ENCODE measurements at places on chromosomes 7 and 10.
A peak's percentile ranks its signal among the peaks of the same experiment; 100 is the strongest.

- DNase-seq, result peak; percentile 17
Measured at GRCh38 chr7:21028186-21028585, 241.5 kb upstream of the SP8 start.

GRCh38 chr10:58758321-58758720 is 245.6 kb downstream of the BICC1 start:
- DNase-seq, result no peak

GRCh38 chr10:126592901-126593300 is 77.6 kb downstream of the C10orf90 start:
- DNase-seq, result no peak

- DNase-seq, result no peak
Measured at GRCh38 chr10:71424496-71425194, 27.9 kb downstream of the CDH23 start.

GRCh38 chr10:72887043-72887442 is 6.5 kb upstream of the OIT3 start:
- DNase-seq, result no peak

GRCh38 chr10:8189458-8189857 is 135.0 kb downstream of the GATA3 start:
- DNase-seq, result no peak

GRCh38 chr7:84497873-84498272 is 303.3 kb upstream of the SEMA3A start:
- no peak for DNase-seq

- no peak for DNase-seq
Measured at GRCh38 chr10:34504534-34504933, 310.6 kb downstream of the PARD3 start.

All from renal pelvis (tissue), 12 donors.